ENCODE measurements at places on chromosomes 13 and 19. TPM values are rescaled to one million over a fixed set of nuclear protein-coding genes. Genes with fewer than 3 reads are reported as not detected.
A peak's percentile ranks its signal among the peaks of the same experiment; 100 is the strongest.

DNA sequence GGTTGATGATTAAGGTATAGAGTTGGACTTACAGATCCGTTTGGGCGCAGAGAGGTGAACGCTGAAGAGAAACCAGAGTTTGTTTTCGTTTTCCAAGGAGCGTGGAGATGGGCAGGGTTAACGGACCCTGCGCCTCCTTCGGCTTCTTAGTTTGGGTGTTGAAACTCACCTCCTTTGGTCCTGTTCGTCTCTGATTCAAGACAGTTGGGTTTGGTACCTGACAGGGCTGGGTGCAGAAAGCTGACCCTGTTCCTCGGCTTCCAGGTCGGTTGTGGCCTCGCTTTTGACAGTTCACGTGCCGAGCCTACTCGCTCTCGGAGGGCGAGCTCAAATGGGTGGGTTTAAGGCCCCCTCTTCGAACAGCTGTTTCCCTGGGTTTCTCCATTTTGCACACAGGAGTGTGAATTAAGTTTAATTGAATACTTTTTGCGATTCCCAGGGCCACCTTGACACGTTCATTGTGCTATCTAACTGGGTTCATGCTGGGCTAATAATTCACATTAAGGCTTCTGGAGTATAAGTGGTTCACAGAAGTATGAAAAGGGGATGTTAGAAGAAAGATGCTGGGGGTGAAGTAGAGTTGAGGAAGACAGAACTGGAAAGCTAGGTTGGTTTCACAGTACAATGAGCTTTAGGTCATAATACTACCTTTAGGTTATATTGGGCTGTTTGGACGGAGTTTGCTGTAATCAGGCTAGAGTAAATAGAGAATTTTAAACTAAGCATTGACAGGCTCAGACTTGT, 638 bp downstream of the USPL1 start:
- no peak for DNase-seq

HNRNPA1L2 gene
- total RNA-seq: 6.2 TPM

DNA sequence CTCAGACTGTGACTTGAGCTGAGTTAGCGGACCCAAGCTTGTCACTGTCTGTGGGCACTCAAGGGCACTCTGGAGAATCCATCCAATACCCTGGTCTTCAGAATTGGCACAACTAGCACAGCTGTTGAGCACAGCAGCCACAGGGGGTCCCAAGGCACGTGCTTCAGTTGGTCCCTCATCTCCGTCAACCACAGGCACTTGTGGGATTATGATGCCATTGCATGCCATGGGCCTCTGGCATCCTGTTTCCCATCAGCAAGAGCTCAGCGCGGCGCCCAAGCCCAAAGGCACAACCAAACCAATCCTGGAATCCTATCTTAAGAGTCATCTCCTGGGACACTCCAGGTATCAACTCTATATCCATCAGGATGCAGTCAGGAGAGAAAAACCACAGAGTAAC, 3.7 kb upstream of the B3GNT8 start:
- no peak for DNase-seq

GRAMD1A gene
- total RNA-seq: 75.4 TPM

TPTE2 gene
- total RNA-seq: not detected

GRCh38 chr13:98939660-98940191, 38.1 kb downstream of the DOCK9 start:
- DNase-seq: no peak

DNA sequence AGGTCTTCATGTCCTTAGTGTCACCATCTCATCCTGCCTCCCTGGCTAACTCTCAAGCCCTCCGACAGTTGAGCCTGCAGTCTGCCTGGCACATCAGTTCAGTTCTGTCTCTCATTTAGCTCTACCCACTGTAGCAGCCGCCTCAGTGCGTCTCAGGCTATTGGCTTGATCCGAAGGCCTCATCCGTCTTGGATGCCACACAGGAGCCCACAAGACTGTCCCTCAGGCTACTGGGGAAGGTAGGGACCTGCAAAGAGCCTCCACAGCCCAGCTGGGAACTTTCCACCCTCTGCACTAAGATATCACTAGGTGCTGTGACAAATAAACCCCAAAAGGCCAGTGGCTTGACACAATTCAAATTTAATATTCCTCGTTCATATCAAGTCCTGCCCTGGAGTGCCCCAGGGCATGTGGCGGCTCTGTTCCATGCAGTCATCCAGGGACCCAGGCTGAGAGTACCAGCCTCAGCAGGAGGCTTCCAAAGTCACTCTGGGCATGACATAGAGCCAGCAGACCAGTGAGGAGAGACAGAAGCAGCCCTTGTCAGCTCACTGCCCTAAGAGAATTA, 5.7 kb downstream of the VSTM2B start:
- DNase-seq: no peak

LGALS14 gene
- not detected for total RNA-seq

CYP4F12 gene
- total RNA-seq: 4.4 TPM

DNA sequence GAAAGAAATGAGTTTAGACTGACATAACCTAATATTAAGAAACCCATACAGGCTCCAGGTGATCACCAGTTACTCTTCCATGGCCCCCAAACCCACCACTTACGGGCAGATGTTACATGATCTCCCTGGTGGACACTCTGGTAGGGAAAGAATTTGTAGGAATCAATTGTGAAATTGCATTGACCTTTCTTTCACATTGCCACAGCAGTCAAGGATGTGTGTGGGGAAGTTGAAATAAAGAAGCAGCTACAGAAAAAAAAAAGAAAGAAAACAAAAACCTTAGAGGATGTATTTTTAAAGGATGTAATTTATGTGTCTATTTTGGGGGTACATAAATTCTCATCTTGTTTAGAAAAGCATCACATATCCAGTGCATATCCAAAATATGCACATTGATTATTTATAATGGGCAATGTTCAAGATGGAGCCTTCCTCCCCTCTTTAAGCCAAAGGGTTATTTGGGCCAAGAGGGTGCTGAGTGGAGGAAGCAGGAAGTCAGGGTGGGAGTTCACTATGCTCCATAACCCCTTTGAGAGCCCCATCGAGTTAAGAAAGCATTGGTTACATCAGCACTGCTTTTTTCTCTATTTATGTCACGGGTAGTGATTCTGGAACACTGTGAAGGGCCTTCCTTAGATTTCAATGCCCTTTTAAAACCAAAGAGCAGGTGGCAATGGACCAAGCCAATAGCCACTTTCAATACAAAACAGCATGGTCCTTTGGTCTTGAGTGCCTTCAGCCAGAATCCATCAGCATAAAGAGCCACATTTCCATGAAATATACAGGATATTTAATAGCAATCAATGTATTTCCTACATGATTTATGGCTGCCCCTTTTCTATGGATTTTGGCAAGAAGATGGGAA, 169.6 kb downstream of the LACC1 start:
- no peak for DNase-seq

ZNF888 gene
- 6.4 TPM for total RNA-seq

DNA sequence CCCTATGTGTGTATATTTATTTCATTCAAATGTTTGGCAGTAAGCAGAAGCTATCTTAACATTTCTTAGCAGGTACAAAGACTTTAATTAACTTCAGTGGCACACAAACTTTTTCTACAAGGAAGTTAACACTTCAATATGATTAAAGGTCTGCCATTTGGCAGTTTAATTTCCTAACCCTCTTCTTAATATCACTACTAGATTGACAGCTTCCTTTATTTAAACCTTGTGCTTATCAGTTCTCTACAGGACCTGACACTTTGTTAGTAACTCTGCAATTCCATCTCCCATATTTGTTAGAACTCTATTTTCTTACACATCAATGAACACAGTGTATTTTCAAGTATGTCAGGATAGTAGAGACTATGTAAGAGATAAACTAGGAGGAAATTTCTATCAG, 152.4 kb upstream of the ATXN8OS start:
- DNase-seq: no peak

- DNase-seq: no peak
Observed at GRCh38 chr13:73939071-73939380, 195.2 kb downstream of the KLF12 start.

DNA sequence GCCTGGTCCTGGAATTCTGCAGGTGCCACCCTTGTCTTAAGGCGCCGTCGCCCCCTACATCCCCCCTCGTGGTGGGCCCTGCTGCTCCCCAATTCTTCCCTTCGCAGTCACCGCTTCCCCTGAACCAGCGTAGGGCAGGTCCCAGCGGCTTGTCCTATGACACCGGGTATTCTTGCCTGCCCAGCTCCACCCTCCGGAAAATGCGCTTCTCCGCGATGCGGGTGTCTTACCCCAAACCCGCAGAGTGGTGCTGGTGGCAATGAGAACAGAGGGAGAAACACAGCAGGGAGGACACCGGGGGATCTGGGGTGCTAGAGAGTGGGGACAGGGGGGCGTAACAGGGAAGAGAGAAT, 9.0 kb downstream of the ZNF808 start:
- no peak for DNase-seq

GRCh38 chr13:86907156-86907555, 764.0 kb upstream of the SLITRK5 start:
- DNase-seq: no peak

DNA sequence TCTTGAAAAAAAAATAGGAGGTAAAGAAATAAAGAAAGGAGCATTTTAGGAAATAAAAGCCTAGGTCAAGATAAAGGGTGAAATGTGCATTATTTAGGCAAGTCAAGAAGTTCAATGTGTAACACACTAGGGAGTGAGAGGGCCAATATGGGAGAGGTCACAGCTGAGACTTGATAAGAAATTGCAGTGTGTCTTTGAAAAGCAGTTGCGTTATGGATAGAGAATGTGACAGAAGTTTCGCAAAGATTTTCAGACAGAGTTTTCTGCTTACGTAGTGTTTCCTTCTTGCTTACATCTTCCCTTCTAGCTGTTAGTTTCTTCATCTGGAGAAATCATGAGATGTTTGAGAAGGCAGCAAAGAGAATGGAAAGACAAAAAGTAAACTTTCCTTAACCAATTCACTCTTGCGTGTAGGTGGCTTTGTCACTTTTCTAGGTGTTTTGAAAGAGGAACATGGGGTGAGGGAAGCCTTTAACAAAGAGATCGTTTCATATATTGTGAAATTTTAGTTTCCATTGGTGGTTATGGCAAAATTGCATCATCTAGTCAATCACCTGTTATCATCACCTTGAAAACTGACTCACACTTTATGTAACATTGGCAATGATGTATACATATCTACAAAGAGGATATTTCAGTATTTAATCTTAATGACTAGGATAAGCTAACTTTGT, 975.5 kb downstream of the OLFM4 start:
- no peak for DNase-seq

GRCh38 chr13:108508263-108508662, 121.1 kb upstream of the MYO16 start:
- DNase-seq: peak; percentile 16

GRCh38 chr19:29798774-29799497, 12.9 kb upstream of the CCNE1 start:
- DNase-seq: no peak

DNA sequence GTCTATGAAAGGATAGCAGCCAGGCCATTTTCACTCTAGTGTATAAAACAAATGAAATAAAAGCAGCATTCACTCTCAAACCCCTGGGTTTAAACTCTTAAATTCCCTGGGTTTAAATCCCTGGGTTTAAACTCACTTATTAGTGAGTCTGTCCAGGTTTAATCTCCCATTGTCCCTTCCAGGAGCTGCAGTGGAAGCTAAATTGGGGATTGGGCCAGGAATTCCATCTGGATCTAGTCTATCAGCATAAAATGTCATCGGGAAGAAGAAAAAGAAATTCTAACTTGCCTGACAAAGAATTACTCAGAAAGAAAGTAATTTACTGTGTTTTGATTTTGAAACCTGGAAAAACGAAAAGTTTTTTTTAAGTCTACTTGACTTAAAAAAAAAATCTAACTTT, 54.8 kb downstream of the FRY start:
- no peak for DNase-seq

APOC4 gene
- not detected for total RNA-seq

GRCh38 chr13:103288114-103288513, 221.9 kb upstream of the SLC10A2 start:
- no peak for DNase-seq

MCEMP1 gene
- not detected for total RNA-seq

DNA sequence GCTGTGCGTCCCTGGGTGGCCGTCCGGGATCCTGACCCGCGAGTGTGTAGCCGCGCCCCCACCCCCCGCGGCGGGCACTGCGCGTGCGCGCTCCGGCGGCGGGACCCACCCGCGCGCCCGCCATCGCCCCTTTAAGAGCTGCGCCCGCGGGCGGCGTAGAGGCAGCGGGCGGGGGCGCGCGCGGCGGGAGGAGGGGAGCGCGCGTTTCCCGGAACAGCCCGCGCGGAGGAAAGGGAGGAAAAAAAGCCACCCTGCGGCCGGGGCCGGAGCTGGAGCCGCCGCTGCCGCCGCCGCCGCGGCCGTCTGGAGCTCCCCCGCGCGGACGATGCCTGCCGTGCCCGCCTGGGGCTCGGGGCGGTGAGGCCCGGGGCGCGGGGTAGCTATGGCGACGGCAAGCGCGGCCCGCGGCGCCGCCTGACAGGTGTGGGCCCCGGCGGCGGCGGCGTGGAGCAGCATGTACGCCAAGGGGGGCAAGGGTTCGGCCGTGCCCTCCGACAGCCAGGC, at the start of gene SSBP4:
Gene SSBP4 (plus strand): TSS at position 204 of the 504 bp plus-strand sequence. CDS start 251 bp downstream, at position 455.
- no peak for DNase-seq

DNA sequence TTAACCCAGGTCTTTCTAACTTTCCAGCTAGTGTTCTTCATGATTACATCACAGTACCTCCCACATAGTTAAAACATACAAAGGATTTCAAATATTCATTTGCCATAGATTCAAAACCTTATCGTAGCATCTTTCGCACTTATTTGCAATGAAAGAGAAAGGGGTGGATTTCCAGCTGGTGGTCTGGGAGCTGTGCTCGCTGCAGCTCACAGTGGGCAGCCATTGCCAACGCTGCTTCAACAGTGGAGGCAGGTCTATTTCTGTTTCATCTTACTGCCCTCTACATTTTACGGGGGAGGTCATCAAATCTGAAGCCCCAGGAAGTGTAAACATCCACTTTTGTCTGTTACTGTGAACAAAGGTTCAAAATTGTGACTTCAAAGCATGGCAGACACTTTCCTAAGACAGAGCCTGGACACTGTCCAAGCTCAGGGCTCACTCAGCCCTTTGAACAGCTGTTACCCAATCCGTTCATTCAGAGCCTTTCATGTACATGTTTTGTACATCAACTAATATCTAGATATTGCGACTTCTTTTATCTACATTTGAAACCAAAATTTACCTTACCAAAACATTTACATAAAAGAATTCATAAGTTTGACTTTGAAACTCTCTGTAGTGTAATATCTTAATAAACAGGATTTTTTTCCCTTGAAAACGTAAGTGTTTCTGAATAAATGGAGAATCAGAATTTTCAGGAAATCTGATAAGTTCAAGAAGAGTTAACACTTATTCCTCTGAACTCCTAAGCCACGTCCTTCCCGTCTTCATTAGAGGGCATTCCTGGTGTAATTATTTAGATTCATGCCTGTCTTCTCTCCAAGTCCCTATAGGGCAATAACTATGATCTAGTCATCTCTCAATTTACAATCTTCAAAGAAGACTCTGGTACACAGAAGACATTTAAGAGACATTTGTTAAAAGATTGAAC, 25.1 kb downstream of the STARD13 start:
- DNase-seq: peak; percentile 8

Data from HCT116 (cell line).